ENCODE measurements at places on chromosomes 4 and X.

DNA sequence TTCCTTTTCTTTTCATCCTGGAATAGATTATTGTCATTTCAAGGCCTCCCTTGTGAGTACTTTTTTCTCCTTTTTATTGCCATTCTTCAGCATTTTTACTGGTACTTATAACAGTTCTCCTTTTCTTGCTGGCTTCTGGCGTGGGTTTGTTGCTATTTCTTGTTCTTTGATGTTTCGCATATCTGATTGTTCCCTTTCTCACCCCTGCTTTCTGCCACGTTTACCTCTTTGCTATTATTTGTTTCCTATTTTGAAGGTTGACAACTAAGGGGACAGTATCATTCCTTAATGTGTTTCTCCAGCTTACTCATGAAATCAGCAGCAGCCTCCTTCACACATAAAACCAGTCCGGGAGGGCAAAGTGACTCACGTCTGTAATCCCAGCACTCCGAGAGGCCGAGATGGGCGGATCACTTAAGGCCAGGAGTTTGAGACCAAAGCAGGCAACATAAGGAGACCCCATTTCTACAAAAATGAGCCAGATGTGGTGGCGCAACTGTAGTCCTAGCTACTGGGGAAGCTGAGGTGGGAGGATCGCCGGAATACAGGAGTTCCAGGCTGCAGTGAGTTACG, 72.6 kb downstream of the DMD start:
- DNase-seq: no peak

DNA sequence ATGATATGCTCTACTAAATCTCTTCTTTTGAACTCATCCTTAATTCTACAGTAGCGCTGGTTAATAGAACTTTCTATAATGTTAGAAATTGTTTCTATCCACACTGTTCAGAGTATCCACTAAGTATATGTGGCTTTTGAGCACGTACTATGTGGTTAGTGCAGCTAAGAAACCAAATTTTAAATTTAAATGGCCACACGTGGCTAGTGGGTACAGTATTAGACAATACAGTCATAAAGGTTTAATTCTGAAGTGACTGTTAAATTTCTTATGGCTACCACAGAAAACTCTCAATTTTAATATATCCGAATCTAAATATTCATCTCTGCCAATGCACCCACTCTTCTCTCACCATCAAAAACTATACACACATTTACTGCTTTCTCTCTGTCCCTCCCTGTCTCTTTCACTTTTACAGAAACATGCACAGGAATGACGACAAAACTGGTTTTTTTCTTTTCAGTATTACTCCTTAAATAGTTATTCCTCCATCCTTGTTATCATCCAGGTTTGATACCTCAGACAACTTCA, 583.9 kb downstream of the KCTD8 start:
- DNase-seq: no peak

DNA sequence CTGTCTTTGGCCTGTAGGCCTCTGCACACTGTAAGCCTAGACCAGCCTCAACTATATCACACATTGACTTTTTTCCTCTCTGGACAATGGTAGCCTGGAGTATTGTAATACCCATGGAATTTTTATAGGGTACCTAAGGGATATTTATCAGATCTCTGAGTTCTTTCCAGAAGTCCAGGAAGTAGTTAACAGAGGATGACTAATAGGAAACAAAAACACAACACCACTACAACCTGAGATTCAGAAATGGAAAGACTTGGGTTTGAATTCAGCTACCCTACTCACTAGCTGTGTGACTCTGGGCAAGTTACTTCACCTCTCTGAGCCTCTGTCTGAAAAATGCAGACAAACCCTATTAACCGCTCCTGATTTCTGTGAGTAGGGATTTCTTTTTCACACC, 7.7 kb upstream of the STX18 start:
- DNase-seq: no peak

GRCh38 chrX:95346856-95347255, 1337.8 kb upstream of the DIAPH2 start:
- DNase-seq: no peak

GRCh38 chr4:83862471-83862870, 326.6 kb downstream of the GPAT3 start:
- no peak for DNase-seq

DNA sequence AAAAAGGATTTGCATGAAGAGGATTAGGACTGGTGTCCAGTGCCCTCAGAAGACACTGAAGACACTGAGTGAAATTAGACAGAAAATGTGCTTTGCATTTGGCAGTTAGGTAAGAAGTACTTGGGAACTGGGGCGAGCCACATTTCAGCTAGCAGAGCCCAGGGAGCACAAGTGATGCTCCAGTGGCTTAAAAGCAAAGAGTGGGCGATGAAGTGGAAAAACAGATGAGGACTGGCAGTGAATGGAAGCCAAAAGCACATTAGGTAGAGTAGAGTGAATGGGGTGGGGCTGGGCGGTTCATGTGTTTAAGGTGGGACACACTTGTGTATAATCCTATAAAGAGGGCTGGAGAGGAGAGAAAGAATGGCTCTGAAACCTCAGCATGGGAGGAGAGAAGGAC, 18.4 kb downstream of the DCLK2 start:
- no peak for DNase-seq

GRCh38 chr4:152573861-152574260, 38.0 kb upstream of the FBXW7 start:
- no peak for DNase-seq

DNA sequence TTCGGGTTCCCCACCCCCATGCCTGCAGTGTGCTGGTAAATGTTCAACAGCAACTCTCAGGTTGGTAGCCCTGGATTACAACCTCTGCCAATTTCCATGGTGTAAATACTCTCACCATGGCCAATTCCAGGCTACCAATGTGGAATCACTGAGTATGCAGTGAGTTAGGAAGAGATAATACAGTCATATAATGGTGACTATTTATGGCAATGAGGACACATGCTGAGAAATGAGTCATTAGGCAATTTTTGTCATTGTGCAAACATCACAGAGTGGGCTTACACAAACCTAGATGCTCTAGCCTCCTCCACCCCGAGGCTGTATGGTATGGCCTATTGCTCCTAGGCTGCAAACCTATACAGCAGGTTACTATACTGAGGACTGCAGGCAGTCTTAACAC, 4.6 kb upstream of the CLDN24 start:
- no peak for DNase-seq

GRCh38 chr4:155610143-155610542, 56.5 kb upstream of the GUCY1A1 start:
- no peak for DNase-seq

- no peak for DNase-seq
Observed at GRCh38 chrX:25523574-25524540, 508.1 kb upstream of the ARX start.

All from activated naive CD4-positive, alpha-beta T cell (primary cell).